Activated T-helper 1 cell treated with anti-CD3 and anti-CD28 coated beads, Interleukin-12 subunit alpha, Interleukin-12 subunit beta, Interleukin-2, Interleukin-4 antibody, amounts not matched to agents 30 ng/mL and 10 ng/mL and 1 ng/mL, durations not matched to agents 14 hours and 24 hours and 36 hours (primary cell): ENCODE measurements at places on chromosomes 12 and 14. TPM values are rescaled to one million over a fixed set of nuclear protein-coding genes. Genes with fewer than 3 reads are reported as not detected.

GRCh38 chr14:68596701-68597100 lies 196.2 kb downstream of the ZFP36L1 start:
- DNase-seq, result no peak

GRCh38 chr14:26281280-26281998 lies 316.4 kb downstream of the NOVA1 start:
- no peak for DNase-seq

Gene SRRM4
- not detected in 2 replicates for total RNA-seq

Gene PPP2R5E
- total RNA-seq, result 46.3 and 47.6 TPM in 2 replicates
